ENCODE measurements at places on chromosomes 6 and 20.

GRCh38 chr6:144411531-144412165, 126.5 kb downstream of the UTRN start:
- DNase-seq: no peak

- no peak for DNase-seq
Observed at GRCh38 chr6:138645976-138646640, 127.5 kb upstream of the CCDC28A start.

DNA sequence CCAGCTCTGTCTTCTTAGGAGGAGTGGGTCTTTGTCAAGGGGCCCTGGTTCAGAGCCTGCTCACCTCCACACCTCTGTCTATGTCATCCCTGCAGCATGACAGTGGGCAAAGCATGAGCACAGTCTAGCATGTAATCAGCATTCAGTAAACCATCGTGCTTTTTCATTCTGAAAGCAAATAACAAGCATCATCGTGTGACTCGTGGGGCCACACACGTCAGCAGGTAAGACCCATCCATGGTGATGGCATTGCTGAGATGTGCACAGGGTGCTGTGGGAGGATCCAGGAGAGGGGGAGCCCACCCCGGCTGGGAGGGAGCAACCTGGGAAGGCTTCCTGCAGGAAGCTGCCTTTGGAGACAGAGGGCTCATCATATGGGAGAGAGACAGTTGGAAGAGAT, 106.7 kb downstream of the TMEM242 start:
- DNase-seq: no peak

GRCh38 chr6:134689641-134690040, 260.3 kb downstream of the ALDH8A1 start:
- DNase-seq: no peak

GRCh38 chr6:14728396-14729024, 517.4 kb upstream of the JARID2 start:
- DNase-seq: no peak

Data from effector CD8-positive, alpha-beta T cell (primary cell).